ENCODE measurements at places on chromosomes 16 and 17.

- no peak for DNase-seq
Measured at GRCh38 chr17:81641825-81642489, 5.0 kb downstream of the TSPAN10 start.

GRCh38 chr17:46736100-46736499, 82.4 kb downstream of the WNT3 start:
- DNase-seq = no peak

- DNase-seq = no peak
Measured at GRCh38 chr16:87838643-87839541, 30.4 kb downstream of the SLC7A5 start.

- DNase-seq = no peak
Measured at GRCh38 chr17:42274812-42275526, 1.2 kb downstream of the STAT5B start.

DNA sequence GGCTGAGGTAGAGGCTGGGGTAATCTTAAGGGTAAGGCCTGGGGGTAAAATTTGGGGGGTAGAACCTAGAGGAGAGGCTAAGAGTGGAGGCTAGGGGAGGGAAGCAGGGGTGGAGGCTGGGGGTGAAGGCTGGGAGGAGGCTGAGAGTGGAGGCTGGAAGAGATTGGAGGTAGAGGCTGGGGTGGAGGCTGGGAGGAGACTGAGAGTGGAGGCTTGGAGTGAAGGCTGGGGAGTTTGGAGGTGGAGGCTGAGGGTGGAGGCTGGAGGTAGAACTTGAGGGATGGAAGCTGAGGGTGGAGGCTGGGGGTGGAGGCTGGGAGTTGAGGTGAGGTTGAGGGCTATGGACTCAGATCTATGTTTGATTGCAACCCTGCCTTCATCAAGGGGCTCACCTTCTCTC, 333.6 kb downstream of the C16orf95 start:
- DNase-seq = no peak

GRCh38 chr16:3501783-3502400, 1.1 kb downstream of the CLUAP1 start:
- no peak for DNase-seq

DNA sequence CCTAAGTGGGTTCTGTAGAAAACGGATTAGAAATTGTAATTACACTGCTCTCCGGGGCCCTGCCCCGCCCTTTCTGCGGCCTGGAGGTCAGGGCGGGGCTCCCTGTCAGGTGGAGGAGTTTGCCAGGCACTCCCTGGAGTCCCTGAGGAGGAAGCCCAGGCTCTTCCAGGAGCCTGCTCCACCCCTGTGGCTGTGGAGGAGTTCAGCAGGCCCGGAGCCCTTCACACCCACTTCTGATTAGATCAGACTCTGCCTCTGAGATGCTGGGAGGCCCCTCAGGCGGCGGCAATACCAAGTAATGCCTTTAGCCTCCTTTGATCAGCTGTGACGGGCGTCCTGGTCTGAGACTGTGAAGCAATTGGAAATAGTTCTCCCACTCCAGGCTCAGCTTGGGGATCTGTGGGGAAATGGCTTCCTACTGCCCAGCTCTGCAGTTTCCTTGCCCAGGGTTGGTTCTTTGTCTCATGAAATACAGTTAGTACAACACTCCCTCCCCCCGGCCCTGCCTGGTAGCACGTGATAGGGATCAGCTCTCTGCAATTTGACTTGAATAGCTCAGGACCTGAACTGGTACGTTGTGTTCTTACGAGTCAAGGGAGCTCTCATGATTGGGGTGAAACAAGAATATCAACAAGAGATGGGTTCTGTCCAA, 22.3 kb downstream of the BAIAP2 start:
- no peak for DNase-seq

DNA sequence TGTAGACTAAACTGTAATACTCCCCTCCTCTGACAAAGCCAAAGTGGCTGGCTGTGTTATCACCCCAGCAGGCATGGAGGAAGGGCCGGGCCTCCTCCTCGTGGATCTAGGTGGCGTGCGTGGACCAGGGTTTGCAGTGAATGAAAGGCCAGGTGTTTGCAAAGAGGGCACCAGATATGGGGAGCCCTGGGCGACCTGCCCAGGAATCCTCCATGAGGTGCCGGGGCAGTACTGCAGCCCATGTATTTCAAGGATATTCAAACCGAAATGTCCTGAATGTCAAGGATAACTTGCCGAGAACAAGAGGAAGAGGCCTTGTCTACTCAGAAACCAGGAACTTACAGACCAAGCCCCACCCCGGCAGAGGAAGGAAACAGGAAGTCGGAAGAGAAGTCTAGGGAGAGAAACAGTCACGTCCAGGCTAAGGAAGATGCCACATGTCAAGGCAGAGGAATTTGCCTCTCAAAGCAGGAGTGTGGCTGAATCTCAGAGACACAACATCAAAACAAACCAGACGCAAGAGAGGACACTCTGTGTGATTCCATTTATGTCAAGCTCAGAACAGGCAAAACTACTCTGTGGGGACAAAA, 13.7 kb upstream of the OSGIN1 start:
- DNase-seq = no peak

DNA sequence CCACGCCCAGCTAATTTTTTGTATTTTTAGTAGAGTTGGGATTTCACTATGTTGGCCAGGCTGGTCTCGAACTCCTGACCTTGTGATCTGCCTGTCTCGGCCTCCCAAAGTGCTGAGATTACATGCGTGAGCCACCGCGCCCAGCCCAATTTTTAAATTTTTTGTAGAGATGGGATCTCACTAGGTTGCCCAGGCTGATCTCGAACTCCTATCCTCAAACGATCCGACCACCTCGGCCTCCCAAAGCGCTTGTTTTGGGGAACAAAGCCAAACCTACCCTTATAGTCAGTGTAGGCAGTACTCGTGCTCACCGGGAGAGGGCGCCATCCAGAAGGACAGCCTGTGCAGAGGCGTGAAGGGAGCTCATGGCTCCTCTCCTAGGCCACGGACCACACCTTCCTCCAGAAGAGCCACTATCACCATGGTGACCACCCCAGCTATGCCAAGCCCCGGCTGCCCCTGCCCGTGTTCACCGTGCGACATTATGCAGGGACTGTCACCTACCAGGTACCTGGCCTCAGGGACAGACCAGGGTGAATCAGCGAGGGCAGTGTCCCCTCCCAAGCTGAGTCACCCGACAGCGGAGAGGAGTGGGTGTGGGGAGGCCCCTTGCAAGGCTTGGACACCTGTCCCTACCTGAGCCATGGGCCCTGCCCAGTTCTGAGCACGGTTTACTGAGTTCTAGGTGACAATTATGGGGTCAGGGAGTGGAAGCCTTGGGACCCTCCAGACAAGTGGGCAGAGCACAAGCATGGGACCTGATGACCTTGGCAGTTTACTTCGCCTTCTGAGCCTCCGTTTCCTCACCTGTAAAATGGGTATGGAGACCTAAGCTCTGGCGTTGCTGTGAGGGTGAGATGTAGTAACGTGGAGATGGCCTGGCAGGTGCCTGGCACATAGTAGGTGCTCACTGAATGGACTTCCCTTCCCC, 13.7 kb downstream of the MYO15B start:
- DNase-seq = peak; percentile 18

DNA sequence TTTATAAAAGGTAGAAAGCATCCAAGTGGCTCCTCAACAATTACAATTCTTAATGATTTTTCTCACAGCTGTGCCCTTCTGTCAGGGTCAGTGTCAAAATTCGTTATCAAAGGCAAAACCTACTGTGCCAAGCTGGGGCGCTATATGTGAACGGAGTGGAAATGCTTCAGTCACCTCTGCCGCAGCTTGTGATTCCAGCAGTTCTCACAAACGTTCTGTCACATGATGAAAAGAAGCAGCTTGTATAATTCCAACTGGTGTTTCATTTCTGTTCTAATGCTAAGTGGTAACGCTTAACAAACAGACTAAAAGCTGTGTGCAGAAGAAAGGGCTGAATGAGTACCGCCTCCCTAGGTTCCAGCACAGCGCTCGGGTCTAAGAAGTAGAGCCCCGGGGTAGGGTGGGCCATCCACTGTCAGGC, 14.2 kb downstream of the PLD6 start:
- no peak for DNase-seq

DNA sequence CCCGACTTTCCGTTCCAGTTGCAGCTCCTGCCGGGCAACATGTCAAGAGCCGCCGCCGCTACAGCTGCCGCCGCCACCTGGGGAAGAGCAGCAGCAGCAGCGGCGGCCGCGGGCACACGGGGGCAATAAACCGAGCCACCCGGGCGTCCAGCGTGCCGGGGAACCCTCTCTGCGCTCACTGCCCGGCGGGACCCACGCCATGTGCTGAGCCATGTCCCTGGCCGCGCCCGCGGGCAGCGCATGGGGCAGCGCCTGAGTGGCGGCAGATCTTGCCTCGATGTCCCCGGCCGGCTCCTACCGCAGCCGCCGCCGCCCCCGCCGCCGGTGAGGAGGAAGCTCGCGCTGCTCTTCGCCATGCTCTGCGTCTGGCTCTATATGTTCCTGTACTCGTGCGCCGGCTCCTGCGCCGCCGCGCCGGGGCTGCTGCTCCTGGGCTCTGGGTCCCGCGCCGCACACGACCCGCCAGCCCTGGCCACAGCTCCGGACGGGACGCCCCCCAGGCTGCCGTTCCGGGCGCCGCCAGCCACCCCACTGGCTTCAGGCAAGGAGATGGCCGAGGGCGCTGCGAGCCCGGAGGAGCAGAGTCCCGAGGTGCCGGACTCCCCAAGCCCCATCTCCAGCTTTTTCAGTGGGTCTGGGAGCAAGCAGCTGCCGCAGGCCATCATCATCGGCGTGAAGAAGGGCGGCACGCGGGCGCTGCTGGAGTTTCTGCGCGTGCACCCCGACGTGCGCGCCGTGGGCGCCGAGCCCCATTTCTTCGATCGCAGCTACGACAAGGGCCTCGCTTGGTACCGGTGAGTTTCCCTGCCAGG, 604 bp downstream of the HS3ST3B1 start:
- DNase-seq = peak; percentile 72

DNA sequence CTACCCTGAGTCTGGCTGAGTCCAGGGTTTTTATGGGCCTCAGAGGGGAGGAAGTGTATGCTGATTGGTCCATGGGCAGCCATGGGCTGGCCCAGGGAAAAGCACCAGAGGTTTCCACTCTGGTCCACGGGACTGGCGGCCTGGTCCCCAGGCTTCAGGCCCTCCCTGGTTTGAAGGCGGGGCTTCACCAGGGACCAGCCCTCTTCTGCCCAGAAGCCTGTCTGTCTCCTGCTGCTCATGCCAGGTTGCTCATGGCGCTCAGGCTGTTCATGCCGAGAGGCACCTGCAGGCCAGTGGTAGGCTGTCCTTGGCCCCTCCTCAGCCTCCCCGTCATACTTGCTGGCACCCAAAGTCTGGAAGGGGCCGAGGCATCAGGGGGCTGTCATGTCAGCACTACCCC, 45.0 kb upstream of the CLEC19A start:
- no peak for DNase-seq

- no peak for DNase-seq
Measured at GRCh38 chr16:51637770-51638094, 486.7 kb upstream of the SALL1 start.

DNA sequence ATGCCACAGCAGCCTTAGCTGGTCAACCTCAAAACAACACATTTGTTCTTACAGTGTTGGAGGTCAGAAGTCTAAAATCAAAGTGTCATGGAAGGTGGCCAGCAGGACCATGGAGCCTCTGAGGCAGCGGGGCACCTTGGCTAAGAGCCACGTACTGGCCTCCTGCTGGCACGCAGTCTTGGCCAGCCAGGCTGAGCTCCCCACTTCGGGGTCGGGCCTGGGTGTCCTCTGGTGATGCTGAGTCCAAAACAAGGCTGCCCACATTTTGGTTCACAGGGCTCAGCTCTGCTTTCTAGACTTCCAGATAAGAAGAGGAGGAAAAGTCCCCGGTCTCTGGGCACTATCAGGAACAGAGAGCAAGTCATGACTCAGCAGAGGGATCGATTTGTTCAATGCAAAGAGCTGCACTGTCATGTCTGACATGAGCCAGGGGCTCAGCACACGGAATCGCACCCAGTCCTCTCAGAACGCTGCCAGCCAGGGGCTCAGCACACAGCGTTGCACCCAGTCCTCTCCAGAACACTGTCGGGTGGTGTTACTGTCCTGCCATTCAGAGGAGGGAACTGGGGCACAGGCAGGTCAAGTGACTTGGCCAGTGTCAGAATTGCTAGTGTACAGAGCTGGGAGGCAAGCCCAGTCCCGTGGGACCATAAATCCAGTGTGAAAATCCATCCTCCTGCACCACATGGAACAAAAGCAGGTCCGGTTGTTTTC, 2.5 kb downstream of the LGALS9 start:
- DNase-seq = no peak

- DNase-seq = no peak
Measured at GRCh38 chr16:11158018-11158417, 98.0 kb downstream of the SOCS1 start.

DNA sequence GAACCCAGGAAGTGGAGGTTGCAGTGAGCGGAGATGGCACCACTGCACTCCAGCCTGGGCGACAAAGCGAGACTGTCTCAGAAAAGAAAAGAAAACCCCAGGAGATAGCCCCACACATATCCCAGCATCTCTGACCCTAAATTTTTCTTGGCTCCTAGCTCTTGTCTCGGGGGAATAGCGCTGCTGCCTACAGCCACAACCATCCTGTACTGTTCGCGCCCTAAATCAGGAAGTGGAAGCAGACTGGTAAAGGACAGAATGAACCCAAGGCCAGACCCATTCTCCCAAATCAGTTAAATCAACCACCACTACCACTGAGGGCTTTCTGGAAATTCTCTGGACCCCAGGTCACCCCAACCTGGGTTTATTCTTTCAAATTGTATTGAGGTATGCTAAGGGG, 1.7 kb downstream of the CTDNEP1 start:
- no peak for DNase-seq

DNA sequence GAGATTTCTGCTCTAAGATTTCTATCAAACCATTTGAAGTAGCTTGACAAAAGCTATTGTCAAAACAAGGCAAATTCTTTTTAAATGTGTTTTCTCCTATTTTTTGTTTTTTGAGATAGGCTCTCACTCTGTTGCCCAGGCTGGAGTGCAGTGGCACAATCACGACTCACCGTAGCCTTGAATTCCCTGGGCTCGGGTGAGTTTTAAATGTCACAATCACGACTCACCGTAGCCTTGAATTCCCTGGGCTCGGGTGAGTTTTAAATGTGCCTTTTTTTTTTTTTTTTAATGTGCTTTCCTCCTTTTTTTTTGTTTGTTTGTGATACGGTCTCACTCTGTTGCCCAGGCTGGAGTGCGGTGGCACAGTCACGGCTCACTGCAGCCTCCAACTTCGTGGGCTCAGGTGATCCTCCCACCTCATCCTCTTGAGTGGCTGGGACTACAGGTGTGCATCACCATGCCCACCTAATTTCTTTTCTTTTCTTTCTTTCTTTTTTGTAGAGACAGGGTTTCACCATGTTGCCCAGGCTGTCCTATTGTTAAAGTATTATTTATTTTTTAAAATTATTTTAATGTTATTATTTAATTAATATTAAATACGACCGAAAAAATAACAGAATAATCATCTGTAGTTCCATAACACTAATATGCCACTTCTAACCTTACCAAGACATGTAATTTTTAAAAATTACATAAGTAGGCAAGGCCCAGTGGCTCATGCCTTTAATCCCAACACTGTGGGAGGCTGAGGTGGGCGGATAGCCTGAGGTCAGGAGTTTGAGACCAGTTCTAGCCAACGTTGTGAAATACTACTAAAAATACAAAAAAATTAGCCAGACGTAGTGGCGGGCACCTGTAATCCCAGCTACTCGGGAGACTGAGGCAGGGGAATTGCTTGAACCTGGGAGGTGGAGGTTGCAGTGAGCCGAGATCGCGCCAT, 69.7 kb upstream of the FA2H start:
- DNase-seq = no peak

GRCh38 chr16:2834968-2835367, 4.9 kb downstream of the ZG16B start:
- no peak for DNase-seq

GRCh38 chr17:73384926-73385325, 73.1 kb upstream of the CDC42EP4 start:
- DNase-seq = no peak

- DNase-seq = no peak
Measured at GRCh38 chr16:52993179-52993578, 59.5 kb downstream of the CHD9NB start.

- no peak for DNase-seq
Measured at GRCh38 chr17:78538033-78538776, 39.0 kb downstream of the DNAH17 start.
